ENCODE measurements at places on chromosomes 7 and 10.

DNA sequence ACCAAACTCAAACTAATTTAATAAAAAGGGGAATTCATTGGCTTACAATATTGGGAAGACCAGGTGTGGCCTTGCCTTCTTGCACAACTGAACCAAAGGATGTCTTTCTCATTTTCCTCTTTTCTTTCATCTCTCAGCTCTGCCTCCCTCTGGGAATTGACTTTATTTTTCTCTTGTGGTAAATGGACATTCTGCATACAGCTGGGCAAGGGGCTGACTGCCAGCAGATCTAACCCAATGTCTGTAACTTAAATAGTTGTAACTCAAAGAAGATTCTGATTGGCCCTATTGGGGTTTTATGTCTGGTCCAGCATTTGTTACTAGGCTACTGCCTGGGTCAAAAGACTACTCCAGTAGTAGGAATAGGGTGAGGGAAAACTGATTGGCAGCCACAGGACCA, 15.3 kb downstream of the PTTG1IP2 start:
- no peak for DNase-seq

DNA sequence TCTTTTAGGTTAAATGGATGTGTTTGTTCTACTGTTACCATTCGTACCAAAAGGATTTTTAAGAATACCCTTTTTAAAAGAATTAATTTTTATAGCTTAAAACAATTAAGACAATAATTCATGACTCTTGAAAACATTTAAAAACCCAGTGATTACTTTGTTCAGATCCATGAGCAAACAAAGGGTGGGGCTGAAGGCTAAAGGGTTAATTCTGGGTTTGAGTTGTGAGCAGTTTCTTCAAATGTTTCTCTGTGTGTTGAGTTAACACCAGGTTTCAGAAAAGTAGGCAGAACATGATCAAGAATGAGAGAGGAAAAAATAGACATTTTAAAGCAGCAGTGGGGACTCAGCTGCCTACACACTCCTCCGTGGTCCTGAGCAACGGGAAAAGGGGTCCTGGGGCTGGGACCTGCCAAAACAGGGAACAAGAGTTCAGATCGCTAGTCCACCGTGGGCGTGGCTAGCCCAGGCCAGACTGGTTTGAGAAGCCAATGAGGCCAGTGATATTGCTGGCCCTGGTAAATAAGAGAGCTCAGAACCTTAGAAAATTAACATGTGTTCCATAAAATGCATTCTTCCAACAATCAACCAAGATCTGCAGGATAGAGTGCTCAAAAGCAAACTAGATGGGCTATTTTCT, 14.9 kb upstream of the EZH2 start:
- DNase-seq = no peak

DNA sequence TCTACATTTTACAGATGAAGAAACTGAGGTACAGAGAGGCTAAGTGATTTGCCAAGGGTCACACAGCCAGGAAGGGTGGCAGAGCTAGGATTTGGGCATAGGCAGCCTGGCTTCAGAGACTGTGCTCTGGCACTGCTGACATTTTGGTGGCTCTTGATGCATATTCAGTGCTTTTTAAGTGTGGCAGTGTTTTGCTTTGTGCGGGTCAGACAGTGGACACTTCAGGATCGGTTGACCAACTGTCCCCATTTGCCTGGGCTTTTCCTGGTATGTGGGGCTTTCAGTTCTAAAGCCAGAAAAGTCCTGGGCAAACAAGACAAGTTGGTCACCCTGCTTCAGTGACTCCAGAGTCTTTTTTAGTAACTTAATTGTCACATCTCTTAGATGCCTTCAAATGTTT, 35.0 kb downstream of the SUFU start:
- no peak for DNase-seq

DNA sequence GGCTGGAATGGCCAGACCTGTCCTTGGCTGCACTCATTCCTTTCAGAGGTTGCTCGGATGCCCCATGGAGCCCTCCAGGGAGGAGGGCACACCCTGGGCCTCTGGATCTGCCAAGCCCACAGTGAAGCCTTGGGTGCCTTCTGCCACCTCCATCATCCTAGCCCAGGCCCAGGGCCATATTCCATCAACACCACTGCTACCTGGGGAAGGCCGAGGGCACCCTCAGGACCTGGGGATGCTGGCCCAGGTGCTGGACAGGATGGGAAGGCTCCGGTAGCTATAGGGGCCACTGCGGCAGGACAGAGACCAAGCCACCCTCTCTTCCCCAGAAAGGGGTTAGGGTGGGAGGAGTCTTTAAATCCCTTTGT, 810 bp downstream of the OPN4 start:
- DNase-seq = no peak

DNA sequence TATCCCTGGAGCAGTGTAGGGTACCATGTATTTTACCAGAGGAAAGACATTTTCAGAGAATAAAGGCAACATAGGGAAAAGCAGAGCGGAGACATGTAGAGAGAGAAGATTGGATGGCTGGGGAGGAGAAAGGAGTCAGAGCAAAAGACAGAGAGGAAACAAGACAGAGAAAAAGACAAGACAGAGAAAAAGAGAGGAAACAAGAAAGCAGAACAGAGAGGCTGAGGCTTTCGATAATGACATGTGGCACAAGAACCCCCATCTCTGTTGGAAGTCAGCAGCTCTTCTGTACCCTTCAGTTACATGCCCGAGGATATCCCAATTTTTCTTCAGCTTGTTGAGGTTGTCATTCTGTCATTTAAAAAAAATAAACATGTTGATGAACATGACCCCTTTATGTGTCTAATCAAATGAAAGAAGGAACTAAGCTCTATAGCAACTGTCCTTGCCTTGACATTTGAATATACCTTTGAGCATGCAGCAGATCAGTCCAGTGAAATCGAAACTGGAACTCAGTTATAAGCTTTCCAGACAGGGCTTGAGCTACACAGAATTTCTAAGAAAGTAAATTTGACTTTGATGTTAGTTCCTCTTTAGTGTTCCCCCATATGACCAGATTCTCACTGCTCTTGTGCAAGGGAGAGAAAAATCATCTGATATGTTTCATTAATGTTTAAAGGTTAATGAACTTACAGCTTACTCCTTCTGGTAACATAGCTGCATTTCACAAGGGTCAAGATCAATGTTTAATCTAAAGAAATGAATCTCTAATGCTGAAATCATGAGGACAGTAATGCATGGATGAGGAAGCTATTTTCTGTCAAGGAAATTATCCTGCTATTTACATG, 75.1 kb upstream of the SP4 start:
- DNase-seq = no peak

DNA sequence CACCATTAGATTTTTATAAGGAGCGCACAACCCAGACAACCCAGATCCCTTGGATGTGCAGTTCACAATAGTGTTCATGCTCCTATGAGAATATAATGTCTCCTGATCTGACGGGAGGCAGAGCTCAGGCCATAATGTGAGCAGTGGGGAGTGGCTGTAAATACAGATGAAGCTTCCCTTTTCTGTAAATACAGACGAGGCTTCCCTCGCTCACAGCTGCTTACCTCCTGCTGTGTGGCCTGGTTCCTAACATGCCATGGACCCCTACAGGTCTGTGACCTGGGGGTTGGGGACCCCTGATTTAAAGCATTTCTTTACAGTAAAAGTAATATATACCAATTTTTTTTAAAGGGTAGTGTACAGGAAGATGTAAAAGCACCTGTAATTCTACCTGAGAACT, 33.2 kb downstream of the HELLS start:
- DNase-seq = no peak

DNA sequence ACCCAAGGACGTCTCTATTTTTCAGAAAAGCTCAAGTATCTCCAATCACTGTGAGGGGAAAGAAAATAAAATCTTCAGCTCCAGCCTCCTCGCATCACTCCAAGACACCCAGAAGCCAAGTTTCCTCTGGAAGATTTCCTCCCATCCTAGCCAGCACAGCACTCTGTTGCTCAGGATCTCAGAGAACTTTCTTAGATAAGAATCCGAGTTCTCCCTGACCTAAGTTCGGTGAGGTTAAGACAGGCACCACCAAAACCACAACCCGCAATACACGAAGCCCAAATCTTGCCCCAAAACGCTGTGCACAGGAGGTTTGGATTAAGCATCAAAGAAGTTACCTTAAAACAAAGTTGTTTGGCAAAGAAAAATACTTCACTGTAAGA, 4.2 kb downstream of the FAM53B start:
- DNase-seq = peak; percentile 66

- no peak for DNase-seq
These were observed 88.2 kb downstream of the PRPF18 start for GRCh38 chr10:13674645-13675588.

GRCh38 chr10:6014241-6014761, 37.0 kb upstream of the IL15RA start:
- peak; percentile 59 for DNase-seq

DNA sequence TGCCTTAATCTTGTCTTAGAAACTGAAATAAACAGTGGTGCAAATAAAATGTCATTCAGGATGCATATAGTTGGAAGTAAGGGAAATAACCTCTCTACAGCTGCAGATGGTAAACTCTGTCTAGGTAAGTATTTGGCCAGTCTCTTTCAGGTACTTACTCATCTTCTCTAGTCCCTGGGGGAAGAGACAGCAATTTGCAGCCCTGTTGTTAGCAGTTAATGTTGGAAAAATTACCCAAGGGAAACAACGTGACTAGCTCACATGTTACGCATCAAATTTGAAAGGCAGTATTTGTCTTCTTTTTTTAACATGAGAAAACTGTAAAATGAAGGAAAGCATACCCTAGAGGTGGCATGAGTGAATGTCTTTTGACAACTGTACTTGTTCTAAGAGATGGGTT, 3.2 kb upstream of the HUS1 start:
- no peak for DNase-seq

DNA sequence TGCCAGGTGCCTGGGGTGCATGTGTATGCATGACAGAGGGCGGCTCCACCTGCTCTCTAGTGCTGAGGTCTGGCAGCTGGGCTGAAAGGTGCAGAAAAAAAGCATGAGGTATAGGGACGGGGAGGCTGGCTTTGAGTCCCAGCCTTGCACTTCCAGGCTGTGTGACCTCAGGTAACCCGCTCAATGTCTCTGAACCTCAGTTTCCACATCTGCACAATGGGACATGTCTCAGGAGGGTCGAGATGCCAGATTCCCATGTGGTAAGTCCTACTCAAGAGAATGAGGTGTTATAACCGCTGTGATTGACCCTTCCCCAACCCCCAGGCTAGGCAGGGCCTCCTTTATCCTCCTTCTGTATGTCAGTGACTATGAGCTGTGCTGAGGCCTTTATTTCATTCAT, 48.8 kb downstream of the ARHGAP22 start:
- no peak for DNase-seq

DNA sequence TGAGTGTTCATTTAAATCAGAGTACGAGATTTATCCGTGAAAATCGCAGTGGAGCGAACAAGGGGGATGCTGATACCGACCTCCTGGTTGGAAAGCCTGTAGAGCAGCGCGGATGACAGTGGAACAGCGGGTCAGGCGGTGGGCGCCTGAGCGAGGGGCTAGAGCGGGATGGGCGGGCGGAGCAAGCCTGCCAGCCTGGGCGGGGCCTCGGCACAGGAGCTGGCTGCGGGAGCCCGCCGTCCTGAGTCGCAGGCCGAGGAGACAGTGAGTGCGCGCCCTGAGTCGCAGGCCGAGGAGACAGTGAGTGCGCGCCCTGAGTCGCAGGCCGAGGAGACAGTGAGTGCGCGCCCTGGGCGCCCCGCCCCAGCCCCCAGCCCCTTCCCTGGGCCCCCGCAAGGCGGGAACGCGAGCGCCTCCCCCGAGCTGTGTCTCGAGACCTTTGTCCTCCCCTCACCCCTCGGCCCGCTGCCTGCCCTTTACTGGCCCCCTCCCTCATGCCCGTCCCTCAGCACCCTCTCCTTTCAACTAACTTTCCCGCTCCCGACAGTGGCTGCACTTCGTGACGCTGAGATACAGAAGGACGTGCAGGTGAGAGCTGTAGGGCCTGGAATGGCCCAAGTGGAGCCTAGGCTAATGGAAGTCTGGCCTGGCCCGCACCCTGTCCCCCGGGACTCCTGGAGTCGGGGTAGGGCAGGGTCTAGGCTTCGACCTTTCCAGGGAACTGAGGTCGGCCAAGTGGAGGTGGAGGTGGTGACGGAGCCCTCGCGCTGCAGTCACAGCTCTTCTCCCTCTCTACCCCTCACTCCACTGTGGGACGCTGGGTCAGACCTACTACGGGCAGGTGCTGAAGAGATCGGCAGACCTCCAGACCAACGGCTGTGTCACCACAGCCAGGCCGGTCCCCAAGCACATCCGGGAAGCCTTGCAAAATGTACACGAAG, at the start of gene AS3MT:
AS3MT (plus strand) TSS at position 213 of the 941 bp plus-strand sequence; CDS start at position 336, 123 bp downstream.
- DNase-seq = peak; percentile 47

GRCh38 chr7:43076606-43077005, 35.8 kb upstream of the HECW1 start:
- DNase-seq = no peak

GRCh38 chr7:85750454-85750949, 563.6 kb upstream of the SEMA3D start:
- no peak for DNase-seq

DNA sequence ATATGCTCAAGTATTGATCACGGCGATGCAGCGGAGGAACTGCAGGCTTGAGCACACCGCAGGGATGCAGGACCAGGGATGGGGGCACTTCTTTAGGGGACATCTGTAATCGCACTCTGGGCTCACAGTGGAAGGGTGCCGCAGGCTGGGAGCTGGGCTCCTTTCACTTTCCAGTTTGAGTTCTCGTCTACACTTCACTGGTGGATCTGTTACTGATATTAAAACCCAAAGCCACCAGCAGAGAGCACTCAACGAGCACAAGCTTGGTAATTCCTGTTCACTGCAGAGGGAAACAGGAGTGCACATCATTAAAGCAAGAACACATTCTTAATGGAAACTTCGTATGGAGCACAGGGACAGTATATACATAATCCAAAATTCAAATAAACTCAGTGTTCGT, 91.3 kb downstream of the PARD3 start:
- peak; percentile 56 for DNase-seq

GRCh38 chr10:4038000-4038399, 253.0 kb upstream of the KLF6 start:
- DNase-seq = no peak

DNA sequence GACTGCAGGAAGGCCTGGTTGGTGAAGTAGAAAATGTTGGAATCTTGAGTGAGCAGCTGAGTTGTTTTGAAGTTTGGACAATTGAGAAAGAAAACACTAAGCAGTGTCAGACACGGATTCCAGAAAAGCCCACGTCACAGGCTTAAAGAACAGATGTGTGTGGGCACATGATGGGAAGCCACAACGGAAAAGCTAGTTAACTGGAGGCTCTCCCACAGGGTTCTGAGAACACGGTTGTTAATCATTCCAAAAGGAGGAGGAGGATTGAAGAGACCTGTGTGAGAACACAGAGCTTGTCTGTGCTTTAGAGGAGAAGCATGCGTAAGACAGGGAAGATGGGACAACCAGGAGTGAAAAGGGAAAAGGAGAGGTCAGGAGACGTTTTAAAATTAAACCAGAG, 42.6 kb downstream of the SHH start:
- no peak for DNase-seq

GRCh38 chr7:24717694-24718320, 39.5 kb downstream of the GSDME start:
- DNase-seq = no peak

- no peak for DNase-seq
These were observed 33.7 kb upstream of the CHCHD3 start for GRCh38 chr7:133115596-133115995.

DNA sequence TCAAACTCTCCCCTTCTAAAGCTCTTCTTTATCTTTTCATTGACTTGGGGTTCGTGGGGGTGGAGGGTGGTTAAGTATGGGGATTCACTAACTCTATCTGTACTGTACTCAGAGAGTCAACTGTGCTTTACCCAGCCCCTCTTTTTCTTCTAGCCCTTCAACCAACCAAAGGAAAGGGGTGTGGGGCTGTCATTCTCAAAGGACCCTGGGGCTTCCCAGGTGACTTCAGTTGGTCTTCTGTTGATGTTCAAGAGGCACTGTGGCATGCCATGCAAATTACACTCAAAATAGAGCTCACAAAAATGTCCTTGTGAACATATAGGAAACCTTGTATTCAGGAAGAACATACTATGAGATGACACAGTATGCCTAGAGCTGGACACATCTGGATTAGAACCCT, 16.9 kb upstream of the RHOBTB1 start:
- DNase-seq = no peak

Data from lung (tissue), 17 donors.